ENCODE measurements at places on chromosomes 5 and 9.
A peak's percentile ranks its signal among the peaks of the same experiment; 100 is the strongest.

DNA sequence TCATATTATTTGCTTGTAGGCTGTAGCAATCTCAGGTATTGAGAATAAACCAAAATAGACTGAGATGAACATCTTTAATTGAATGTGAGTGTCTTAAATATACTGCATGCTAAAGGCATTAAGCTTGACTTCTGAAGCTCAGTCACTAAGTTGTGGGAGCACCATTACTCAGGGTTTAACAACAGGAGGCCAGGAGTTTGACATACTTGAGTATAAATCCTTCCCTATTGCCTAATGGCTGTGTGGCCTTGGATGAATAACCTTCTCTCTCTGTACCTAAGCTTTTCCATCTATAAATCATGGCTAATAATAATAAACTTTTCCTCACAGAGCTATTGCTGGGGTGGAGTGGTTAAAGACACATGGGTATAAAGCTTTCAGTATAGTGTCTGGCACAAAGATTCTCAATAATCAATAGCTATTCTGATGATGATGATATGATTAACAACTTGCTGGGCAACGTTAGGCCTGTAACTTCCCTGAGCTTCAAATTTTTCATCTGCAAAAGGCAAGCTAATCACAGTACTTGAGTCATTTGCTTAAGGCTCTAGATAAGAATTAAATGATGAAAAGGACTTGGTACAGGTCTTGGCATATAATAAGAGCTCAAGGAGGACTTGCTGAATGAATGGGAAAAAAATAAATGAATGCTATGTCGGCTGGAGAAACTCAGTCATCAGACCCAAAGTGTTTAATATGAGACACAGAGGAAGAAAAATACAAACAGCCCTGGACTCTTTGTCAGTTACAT lies 174.0 kb upstream of the IL12B start:
- DNase-seq = no peak

GRCh38 chr5:115601701-115602590 lies at the start of gene TICAM2:
Gene TICAM2 (minus strand): TSS chr5:115602479. CDS start chr5:115581256, 21,223 bp downstream.
- DNase-seq = peak; percentile 45

- DNase-seq = no peak
Observed at GRCh38 chr9:120712539-120713031, 1.7 kb downstream of the MEGF9 start.

DNA sequence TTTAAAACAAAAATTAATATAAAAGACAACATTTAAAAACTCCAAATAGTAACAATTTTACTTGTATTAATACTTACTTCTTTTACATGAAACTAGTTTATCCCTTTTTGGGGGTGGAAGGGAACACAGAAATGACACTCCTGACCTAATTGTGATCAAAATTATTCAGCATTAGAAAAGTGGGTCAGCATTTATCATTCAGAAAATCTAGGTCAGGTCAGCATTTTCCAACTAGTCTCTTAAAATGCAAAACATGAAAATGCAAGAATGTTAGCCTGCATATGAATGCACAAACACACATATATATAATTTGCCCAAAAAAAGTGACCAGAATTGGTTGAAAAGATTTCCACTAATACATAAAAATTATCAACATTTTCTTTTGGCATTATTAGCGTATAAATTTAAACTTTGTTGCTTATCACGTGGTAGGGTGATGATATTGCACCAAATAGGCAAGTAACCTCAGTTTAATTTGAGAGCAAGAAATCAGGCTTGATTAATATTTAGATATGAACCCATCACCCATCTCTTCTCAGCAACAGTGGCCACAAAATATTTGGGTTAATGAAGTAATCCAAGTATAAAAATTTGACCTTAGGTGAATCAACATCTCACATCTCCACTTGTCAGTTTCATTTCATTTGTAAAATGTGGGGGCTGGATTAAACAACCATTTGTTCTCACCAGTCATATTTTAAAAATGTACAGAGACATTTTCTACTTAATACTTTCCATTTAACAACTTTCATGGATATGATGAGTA lies 5.7 kb downstream of the TMEM167A start:
- no peak for DNase-seq

DNA sequence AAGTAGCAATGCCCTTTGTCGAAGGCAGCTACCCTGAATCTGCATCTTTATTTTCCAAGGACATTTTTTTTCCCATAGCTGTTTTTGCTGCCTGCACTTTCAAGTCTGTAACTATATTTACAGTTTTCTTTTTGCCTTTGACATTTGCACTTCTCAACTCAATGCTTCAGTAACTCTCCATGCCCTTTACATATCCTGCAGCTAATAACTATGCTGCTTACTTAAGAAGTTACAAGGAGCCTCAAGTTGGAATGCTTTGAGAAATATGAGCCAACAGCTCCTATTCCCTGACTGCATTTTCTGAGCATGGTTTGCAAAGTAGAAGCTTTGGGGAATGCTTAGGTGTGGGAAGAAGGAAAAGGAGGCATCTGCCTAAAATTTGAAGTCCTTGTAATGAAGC lies 194.8 kb upstream of the TRPC7 start:
- DNase-seq = no peak

- no peak for DNase-seq
Observed at GRCh38 chr9:78316166-78316892, 19.4 kb downstream of the PSAT1 start.

DNA sequence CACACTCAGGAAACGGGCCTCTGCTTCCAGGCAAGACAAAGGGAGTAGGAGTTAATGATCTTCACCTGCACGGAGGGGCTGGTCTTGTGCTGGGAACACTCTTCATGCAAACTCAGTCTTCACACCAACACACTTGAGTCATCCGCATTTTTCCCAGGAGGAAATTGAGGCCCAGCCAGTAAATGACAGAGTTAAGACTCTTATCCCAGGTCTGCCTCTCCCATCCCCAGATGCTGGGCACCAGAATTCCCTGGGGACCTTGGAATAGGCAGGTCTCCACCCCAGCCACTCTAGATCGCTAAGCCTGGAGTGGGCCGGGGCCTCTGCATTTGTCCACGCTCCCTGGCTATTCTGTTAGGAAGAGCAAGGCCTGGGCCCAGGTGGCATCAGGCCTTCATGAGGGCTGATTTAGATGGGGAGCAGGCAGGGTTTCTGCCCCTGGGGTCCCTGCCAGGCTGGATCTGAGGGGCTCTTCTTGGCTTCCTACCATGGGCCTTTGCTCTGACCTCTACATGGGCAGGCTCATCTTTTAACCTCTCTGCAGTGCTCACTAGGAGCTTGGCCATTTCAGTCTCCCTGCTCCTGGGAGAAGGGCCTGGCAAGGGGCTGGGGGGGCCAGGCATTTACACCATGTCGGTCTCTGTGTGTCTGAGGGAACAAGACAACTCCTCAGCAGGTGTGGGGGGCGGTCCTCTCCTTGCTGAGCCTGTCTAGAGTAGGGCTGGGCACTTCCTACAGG lies 77.3 kb downstream of the AMBP start:
- no peak for DNase-seq

DNA sequence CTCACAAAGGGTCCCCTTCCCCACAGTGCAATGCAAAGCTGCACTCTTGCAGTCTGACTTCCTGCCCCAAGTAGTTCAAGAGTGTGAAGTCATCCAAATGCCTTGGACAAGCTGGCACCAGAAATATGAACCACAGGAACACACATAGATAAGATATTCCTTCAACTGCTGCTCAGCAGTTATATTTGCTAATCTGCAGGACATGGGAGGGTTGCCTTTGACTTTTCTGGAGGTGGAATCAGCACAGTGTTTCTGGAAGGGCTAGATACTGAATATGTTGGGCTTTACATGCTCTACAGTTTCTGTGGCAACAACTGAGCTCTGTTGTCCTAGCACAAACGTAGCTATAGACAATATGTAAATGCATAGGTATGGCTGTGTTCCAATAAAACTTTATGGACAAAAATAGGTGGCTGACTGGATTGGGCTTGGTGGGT lies 96.7 kb upstream of the PCA3 start:
- no peak for DNase-seq

DNA sequence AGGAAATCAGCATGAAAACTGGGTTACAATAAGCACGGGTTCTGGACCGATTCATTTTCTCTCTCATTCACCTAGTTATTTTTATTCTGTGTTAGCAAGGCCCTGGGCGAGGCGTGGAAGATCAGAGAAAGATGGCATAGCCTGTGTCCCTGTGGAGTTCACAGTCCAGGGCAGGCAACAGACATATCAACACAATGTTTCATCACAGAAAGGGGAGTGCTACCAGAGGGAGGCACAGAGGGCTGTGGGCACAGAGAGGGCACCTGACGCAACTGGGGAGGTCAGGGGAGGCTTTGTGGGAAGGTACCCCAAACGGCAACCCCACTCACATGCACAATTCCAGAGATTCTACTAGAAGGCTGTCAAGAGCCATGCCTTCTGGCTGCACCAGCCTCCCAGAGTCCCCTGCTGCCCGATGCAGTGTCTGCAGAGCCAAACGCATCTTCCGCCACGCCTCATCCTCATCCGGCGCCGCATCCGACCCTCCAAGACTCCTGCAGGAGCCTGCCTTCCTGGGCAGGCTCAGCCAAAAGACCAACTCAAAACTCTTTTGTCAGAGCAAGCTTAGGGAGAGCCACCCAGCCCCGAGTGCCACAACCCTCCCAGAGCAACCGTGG lies 1.4 kb downstream of the FAM193B start:
- no peak for DNase-seq

- peak; percentile 77 for DNase-seq
Observed at GRCh38 chr9:126722252-126722921, 82.5 kb upstream of the ZBTB43 start.

DNA sequence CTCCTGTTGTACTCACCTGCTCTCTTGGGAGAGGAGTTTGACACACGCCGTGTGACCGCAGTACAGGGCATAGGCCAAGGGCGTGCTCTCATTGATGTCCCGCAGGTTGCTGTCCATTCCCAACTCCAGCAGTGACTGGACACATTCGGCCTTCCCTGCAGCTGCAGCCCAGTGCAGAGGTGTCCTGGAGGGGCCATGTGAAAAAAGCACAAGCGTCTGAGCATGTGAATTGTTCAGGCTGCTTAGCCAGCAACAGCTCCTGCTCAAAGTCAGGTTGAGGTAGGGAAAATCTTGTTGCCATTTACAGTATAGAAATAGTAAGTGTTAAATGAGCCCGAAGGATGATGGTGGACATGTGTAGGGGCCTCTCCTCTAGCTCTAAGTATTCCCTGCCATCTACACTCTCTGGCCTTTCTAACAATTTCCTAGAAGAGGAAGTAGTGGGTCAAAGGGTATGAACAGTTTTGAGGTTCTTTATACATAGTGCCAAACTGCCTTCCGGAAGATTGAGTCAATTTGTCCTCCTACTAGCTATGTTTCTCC lies 116.5 kb downstream of the ANKRD55 start:
- DNase-seq = no peak

GRCh38 chr5:174943785-174944184 lies 219.4 kb downstream of the MSX2 start:
- DNase-seq = no peak

DNA sequence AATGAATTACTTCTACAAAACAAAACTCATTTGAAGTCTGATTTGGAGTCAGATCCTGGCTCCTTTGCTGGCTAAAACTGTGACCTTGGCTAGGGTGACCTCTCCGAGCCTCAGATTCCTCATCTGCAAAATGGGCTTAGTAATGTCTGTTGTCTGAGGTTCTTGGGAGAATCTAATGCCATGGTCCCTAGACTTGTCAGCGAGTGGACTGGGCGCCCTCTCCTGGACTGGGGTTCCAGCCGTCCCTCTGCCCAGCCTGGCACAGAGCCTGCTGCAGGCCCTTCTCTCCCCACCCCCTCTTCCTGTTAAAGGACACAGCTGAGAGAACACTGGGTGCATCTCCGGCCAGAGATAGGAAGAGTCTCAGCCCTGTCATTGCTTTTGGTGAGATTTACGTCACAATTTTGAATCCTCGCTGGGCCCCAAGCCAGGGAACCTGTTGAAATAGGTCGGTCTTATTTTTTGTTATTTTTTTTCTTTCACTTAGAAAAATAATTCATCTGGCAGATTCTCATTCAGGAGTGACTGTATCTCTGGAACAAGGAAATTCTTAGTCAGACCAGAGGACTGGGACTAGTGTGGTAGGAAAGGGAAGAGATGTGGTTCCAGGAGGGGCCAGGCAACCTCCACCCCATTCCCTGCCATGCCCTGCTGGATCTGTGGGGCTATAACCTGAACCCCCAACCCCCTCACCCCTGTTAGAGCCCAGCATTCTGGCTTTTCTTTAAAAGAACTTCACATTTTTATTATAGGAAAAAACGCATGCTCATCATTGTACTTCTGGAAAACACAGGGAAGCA lies 48.2 kb upstream of the RPL26L1 start:
- DNase-seq = no peak

Measured in trophoblast cell (in vitro differentiated cells and primary cell).